ENCODE measurements at places on chromosomes 13 and 19.

DNA sequence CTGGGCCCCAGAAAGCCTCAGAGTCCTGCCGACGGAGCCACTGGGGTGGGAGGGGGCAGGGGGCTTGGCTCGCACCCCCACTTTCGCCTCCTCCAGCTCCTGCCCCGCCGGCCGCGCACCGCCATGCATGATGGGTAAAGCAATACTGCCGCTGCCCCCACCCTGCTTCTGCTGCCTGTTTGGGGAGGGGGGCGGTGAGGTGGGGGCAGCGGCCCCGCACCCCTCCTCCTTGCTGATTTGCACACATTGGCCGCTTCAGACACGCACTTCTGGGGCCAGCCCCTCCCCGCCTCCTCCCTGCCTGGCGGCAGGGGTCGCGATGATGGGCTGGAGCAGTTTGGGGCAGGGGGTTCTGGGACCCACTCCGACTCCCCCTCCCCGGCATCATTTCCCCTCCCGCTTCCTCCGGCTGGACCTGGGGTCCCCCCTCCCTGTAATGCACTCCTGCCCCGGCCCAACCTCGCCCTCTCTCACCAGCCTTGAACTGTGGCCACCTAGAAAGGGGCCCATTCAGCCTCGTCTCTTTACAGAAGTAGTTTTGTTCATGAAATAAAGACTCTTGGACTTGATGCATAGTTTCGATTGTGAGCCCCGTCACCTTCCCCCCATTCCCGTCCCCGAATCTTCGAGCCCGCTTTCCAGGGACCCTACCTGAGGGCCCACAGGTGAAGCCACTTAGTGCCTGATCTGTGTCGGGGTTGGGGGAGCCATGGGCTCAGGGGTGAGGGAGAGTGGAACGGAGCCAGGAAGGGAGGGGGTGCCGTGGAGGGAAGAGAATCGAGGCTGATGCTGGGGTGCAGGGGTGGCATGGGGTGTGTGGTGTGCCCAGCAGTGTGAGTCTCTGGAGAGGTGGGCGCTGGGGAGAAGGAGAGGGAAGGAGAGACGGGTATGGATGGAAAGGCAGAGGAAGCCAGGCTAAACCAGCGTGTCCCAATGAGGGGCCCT, 1.4 kb upstream of the HPN start:
- DNase-seq: no peak

DNA sequence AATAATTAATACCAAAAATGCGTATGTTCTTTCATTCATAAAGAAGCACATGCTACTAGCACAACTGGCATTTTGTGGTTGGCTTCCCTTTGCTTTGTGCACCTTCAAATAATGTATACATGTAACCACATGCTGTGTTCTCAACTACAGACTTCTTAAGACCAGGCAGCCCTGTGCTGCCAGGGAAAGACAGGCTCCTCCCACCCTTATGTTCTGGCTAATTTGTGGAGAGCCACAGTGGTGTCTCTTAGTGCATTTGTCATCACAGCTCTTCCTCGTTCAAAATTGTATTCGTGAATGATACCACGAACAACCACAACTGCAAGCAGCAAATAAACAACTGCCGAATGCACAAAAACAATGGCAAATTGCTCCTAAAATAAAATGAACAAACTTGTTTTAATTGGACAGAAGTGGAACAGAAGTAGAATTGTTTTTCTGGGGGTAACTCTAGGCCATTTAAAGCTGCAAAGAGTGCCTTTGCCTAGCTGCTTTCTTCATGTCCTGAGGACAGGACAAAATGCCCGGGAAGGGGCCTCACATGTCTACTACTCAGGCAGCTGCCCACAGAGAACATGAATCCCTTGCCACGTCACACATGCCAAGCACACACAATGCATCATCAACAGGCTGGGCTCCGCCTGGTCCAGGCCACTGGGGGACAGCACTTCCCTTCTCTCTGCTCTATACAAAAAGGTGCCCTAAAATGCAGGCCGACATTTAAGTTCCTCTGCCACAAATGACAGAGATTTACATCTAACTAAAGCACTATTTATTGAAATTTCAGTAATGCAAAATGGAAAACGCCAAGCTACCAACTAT, 21.7 kb downstream of the IRS2 start:
- DNase-seq: no peak

- no peak for DNase-seq
These were observed 3.1 kb upstream of the TMEM86B start for GRCh38 chr19:55231391-55232285.

GRCh38 chr13:113148940-113149503, 9.4 kb upstream of the PROZ start:
- no peak for DNase-seq

DNA sequence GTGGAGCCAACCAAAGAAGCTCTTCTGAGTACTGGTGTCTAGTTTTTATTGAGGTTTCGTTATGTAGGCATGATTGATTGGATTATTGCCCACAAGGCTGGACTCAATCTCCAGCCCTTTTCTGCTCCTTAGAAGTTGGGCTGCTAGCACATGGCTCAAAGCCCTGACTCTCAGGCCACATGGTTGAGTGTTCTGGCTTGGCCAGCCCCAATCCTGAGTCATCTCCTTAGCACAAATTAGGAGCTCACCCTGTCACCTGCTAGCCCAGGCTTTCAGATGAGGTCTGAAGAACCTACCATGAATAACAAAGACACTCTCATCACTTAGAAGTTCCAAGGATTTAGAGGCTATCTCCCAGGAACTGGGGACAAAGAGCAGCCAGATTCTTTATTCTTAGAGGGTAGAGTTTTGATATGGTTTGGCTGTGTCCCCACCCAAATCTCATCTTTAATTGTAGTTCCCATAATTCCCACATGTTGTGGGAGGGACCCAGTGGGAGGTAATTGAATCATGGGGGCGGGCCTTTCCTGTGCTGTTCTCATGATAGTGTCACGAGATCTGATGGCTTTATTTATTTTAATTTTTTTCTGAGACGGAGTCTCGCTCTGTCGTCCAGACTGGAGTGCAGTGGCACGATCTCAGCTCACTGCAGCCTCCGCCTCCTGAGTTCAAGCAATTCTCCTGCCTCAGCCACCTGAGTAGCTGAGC, 11.3 kb downstream of the DPY19L3 start:
- DNase-seq: no peak

DNA sequence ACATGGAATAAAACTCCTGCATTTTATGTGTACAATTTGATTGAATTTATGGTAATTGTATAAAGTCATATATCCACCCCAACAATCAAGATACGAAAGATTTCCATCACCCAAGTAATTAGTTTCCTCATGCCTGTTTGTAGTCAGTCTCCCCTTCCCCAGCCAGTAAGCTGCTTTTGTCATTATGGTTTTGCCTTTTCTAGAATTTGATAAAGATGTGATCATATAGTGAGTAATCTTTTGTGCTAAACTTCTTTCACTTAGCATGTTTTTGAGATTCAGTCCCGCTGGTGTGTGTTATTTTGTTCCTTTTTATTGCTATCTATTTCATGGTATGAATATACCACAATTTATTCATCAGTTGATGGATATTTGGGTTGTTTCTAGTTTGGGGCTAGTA, 16.0 kb downstream of the ITM2B start:
- no peak for DNase-seq

DNA sequence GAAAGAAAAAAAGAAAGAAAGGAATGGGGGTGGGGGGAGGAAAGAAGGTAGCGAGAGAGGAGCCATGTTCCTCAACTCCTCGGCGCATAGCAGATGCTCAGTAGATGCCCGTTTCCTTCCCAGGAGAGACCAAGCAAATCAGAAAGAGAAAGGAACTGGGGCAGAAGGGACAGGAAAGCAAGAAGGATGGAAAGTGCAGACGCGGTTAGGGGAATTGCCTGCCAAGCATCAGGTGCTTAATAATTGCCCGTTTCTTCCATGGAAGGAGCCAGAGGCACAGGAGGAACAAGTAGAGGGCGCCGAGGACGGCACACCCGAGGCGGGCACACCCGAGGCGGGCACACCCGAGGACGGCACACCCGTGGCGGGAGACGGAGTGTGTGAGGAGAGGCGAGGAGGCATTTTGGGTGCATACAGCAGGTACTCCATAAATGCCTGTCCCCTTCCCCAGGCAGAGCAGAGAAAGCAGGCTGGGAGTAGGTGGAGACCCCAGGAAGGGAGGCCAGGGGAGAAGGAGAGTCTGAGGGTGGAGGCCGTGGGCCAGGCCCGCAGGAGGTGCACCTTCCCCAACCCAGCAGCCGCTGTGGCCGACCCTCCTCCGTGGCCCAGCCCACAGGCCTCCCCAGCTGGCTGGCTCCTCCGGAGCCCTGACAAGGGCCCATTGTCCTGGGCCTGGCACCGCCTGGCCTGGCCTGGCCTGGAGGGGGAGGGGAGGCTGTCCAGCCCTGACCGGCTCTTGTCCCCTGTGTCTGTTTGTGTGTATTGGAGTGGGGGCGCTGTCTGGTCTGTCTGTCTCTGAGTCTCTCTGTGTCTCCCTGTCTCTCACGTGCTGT, 14.6 kb downstream of the JOSD2 start:
- no peak for DNase-seq

DNA sequence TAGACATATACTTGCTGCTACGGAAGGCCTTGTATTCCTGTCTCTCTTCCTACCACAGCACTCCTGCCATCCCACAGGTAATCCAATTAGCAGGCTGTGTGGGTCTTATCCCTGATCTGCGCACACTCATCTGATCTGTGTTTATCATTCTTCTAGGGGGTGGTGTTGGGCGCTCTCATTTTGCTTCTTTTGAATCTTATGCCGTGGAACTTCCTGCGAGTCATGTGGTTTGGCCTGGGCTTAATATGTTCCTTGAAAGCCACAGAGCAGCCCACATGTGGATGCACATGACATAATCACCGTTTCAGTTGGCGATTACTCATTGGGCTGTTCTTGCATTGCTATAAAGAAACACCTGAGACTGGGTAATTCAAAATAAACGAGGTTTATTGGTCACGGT, 7.5 kb downstream of the RASA3 start:
- no peak for DNase-seq

GRCh38 chr13:99269627-99270241, 11.6 kb upstream of the GPR18 start:
- DNase-seq: peak; percentile 16

DNA sequence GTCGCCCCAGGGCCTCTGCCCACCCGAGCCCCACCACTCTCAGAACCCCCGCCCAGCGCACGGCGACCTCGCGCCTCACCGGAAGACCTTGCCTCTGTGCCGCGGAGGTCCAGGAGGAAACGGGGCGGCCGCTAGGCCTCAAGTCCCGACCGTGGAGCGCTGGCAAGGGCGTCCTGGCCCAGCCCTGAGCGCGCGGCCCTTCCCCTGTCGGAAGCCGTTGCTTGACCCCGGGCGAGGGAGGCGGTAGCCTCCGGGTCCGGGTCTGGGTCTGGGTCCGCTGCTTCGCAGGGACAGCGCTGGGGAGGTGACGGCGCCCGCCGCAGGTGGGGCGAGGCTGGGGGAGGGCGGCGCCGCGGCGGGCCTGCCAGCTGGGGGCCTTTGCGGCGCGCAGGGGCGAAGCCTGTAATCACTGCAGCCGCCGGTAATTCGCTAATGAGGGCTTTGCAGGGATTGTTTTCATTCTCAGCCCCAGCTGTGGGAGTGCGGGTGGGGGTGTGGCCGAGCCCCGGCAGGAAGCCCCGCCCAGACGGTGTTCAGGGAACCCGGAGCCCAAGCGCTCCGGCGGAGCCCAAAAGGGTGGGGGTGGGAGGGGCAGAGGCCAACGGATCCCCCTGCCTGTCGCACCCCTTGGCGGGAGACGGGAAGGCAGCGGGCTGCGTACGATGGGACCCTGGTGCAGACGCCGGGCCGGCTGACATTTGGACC, 8.6 kb downstream of the C19orf25 start:
- DNase-seq: peak; percentile 81

- no peak for DNase-seq
These were observed 14.3 kb downstream of the VSTM2B start for GRCh38 chr19:29540114-29540513.

DNA sequence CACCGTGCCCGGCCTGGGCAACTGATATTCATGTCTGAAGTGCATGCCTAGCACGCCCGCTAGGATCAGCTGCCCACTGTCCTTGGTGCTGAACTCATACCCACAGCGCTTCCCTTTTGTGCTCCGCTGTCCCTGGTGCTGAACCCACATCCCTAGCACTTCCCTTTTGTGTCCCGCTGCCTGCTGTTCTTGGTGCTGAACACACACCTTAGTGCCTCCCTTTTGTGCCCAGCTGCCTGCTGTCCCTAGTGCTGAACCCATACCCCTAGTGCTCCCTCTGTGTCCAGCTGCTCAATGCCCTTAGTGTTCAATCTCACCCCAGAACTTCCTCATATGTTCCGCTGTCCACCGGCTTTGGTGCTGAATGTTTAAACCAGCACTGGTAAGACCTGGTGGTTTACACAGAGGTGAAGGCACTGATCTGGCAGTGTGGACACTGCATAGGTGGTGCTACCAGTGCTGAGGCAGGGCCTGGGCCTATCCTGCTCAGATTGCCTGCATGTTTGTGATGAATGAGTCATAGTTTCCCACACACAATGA, 26.3 kb upstream of the SIGLEC11 start:
- DNase-seq: no peak

GRCh38 chr13:32840989-32841713, 175.1 kb upstream of the KL start:
- no peak for DNase-seq

DNA sequence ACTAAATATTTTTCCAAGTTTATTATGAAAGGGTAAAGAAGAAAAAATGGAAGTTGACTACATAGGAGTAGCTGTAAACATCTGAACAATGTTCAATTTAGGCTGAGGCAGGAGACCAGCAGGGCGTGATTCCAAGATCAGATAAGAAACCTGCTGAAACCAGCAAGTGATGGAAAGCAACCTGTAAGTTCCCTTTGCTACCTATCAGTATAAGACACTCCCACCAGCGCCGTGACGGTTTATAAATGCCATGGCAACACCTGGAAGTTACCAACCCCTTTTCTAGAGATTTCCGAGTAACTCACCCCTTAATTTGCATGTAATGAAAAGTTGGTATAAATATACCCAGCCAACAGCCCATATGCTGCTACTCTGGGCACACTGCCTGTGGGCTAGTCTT, 1.1 kb upstream of the ZNF45 start:
- no peak for DNase-seq

GRCh38 chr13:44809190-44809589, 180.1 kb downstream of the NUFIP1 start:
- no peak for DNase-seq

DNA sequence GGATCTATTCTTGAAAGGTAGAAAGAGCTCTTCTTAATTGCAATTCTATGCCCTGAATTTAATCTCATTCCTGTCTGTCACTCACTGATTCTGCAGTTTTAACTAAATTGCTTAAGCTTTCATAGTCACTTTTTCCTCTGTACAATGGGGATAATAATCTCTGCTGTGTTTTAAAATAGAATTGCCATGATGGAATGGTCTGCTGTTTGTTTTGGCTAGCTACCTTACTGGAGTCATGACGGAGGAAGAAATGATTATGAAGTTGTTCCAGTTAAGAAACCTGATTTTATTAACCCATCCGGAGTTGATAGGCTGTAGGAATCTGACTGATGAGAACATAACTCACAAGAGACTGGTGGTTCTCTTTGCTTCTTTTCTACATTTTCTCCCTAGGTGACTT, 54.9 kb upstream of the ITM2B start:
- DNase-seq: no peak

Measured in NCI-H1105 treated with DMSO at 0.1 percent for 48 hours (cell line).